Kidney glomerular epithelial cell (primary cell): ENCODE measurements at places on chromosomes 12 and 14.

GRCh38 chr12:53499266-53500141 is at the start of gene MAP3K12:
TSS of gene MAP3K12 (minus strand) at chr12:53499458. CDS start at chr12:53487391, 12,067 bp downstream.
- peak; percentile 12 for DNase-seq

- no peak for DNase-seq
These were observed 22.4 kb upstream of the KCNK13 start for GRCh38 chr14:90039253-90040010.

DNA sequence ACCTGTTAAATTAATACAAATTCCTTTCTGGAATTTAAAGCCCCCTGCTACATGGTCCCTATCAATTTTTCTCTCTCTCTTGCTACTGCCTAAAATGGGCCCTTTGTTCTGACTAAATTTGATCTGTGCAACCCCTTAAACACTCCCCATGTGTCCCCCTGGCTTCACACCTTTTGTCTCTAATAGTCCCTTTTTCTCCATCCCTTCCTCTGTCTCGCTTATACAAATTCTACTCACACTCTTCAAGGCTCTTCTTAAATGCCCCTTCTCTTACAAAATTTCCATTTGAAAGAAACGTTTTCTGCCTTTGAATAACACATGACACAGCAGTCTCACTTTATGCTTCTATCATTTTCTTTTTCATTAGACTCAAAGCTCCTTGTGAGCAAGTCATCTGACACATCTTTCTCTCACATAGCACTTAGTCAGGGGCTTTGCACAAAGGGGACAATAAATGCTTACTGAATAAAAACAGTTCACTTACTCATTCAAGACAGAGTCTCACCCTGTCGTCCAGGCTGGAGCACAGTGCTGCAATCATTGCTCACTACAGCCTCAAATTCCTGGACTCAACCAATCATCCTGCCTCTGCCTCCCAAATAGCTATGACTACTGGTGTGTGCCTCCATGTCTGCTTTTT is 41.5 kb upstream of the NR2C1 start:
- DNase-seq = no peak

GRCh38 chr14:20327005-20327869 is 5.8 kb downstream of the CCNB1IP1 start:
- DNase-seq = peak; percentile 60

DNA sequence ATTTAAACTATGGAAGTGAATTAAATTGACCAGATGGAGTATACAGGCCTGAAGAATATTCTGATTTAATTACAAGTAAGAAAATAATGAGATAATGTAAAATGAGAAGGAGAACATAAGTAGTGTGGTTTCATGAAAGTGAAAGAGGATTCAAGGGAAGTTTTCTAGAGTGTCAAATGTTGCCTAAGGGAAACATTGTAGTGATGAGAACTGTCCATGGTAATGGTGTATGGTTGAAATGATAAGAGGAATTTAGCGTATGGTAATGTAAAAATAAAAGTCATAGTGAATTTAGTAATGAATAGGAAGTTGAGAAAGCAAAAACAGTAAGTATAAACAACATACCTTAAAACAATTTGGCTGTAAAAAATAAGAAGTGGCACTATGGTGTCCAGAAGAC is 1954.6 kb upstream of the FLRT2 start:
- DNase-seq = no peak

- no peak for DNase-seq
These were observed 28.0 kb upstream of the DCN start for GRCh38 chr12:91210618-91211017.

DNA sequence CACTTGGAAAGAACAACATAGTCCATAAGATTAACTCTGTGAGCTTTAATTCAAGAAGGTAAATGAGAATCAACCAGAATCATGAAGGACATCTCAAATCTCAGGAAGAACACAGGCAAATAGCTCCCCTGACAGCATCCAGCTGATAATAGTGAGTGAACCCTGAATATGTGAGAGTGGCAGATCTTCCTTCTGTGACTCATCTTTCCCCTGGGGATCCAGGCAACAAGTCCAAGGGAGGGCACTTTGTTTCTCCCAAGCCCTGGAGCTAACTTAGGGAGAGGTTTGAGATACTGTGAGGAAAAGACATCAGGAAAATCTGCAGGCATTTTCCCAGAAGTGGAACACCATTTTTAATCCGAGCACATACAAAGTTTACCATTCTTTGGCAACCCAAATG is 763.9 kb upstream of the MGAT4C start:
- no peak for DNase-seq

GRCh38 chr14:52917735-52918134 is 33.1 kb downstream of the FERMT2 start:
- DNase-seq = peak; percentile 67

GRCh38 chr14:82755923-82756322 is 1222.3 kb upstream of the SEL1L start:
- no peak for DNase-seq

GRCh38 chr12:55624056-55624455 is 12.6 kb upstream of the OR10P1 start:
- peak; percentile 24 for DNase-seq

- DNase-seq = no peak
These were observed 81.4 kb upstream of the ARID2 start for GRCh38 chr12:45648070-45648469.

DNA sequence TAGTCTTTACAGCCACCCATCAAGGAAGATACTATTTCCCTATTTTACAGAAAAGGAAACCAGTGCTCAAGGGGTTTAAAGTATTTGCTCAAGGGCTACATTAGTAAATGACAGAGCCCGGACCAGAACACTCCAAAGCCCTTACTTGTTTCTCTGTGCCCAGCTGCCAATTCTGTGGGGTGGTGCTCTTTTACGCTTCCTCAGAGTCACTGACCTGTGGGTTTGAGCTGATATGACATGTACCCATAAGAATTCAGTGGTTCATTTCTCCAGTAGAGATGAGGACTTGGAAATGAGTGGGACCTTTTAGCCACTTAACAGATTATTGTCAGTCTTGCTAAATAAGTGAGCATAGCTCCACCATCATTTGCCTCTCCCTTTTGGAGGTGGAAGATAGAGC is 37.4 kb upstream of the NKX2-8 start:
- no peak for DNase-seq

DNA sequence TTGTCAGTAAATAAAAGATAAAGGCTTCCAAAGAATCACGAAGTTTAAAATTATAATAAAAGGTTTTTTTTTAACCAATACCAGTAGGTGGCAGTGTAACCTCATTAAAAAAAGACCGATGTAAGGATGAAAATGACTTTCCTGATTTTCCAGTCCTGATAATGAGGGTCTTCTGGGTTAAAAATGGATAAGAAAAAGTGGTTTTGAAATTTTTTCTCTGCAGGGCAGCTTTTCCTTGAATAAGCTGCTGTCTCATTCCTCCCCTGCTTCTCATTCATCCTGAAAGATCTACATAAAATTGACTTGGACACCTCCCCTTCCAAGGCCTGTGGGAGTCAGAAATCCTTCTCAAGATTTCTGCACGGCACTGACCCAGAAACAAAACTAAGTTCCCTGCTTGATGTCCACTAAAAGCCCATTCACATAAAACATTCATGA is 58.9 kb upstream of the FBXO33 start:
- DNase-seq = peak; percentile 55

DNA sequence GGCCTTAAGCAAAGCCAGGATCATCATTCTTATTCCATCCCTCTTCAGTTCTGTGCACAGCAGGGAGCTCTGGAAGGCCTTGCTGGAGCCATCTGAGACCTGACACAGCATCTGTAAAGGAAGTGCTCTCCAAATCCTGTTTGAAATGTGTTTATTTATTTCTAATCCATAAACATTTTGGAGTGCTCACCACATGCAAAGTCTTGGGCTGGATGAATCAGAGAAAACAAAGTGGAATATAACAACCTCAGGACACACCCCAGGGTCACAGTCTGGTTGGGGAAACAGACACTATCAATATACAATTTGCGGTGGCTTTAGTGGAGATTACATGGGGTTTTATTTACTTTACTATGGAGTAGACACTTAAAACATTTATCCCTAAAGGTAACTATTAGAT is 54.3 kb downstream of the BMP4 start:
- DNase-seq = no peak

GRCh38 chr12:84719997-84720396 is 192.6 kb downstream of the SLC6A15 start:
- DNase-seq = no peak

GRCh38 chr14:92426237-92426636 is 87.3 kb upstream of the RIN3 start:
- no peak for DNase-seq

- DNase-seq = no peak
These were observed 601 bp downstream of the ZNF839 start for GRCh38 chr14:102320033-102320660.

DNA sequence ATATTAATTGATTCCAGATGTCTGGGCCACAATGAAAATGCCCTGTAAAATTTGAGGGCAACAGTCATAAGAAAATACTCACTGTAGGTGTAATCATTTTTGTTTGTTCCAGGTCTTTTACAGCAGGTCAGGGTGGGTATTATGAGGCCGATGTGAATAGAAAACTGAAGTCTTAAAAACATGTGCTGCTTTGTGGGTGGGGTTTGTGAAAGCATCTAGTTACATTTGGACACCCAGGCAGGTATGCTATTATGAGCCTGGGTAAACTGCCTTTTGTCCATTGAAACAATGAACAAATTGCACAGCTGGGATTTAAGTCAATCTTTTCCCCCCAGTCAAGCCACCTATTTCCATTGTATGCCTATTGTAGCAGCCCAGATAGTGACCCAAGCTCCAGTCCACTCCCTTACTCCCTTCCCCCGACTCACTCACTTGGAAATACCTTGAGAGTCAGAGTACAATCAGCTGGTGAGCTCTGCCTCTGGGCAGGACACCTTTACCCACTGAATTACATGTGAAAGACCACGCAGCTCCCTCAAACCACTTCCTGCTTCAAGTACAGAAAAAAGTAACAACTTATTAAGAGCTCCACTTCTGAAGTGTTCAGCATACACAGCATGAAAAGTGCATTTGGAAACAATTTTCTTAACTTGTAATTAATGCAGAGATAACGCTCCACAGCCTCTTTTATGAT is 1.8 kb downstream of the IGF1 start:
- peak; percentile 25 for DNase-seq

DNA sequence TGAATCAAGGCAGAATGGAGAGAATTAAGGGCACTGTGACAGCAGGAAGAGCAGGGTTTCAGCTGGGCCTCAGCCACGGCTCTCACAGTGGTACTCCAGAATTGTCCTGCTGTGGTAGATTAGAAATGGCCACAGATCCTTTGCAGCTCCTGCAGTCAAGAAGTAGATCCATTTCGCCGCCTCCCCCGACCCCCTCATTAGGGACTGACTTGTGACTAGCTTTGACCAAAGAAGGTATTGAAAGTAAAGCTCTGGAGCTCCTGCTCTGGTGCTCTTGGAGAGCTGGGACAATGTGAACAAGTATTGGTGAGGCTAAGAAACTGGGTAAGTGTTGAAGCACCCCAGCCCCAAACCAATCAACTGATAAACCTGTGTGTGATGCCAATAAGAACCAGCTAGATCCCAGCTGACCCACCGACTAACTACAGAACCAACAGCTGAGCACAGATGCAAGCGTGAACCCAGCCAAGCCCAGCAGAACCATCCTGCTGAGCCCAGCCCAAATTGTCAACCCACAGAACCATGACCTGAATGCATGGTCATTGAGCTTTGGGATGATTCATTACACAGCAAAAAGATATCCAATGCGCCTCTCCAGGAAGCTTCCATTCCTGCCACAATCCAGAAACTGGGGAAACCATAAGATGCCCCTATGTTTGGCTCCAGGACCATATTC is 50.7 kb downstream of the JAG2 start:
- DNase-seq = no peak

GRCh38 chr12:52630008-52630500 is 11.7 kb upstream of the KRT73 start:
- no peak for DNase-seq

DNA sequence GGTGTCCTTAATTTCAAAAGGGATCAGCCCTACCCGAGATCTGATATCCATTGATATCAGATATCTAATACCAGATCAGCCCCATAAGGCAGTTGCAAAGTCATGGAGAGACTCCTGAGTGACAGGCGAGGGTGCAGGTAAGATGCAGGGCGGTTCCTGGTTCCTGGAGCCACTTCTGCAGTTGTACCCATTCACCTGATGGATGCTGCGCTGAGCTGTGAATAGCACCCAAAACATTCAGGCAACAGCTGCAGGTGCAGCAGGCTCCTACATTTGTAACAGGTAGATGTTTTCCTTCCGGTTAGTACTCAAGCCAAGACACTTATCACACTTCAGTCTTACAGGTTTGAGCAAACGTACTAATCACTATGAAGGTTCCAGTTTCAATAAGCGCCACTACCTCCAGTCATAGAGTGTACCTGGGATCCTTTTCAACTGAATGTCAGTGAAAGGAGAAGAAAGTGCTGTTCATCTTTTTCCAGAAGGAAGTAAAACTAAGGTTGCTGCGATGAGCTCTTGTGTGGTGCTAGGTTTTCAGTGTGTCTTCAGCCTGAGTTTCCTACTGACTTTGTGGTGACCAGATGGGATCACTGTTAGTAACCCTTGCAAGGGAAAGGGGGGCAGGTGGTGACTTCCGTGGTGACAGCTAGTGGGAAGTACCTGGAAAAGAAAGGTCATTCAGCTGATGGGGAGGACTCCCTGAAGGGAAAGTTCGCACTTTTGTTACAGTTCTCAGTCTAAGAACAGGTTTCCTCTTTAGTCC is 1.9 kb downstream of the ATP6V0A2 start:
- no peak for DNase-seq

DNA sequence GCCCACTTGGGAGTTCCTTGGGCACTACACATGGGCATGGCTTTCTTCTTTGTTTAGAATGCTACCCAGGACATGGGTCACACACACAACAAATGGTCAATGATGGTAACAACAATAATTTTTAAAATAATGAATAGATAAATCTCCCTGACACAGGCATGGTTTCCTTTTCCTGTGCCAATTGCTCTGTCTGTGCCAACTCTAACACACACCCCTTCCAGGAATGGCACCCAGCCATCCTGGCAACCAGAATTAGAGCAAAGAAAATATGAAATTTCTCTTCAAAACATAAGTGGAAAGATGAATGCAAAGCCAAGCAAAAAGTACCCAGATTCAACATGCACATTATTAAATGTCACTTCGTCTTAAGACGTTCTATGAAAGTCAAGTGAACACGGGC is 104.9 kb upstream of the SOX5 start:
- no peak for DNase-seq

DNA sequence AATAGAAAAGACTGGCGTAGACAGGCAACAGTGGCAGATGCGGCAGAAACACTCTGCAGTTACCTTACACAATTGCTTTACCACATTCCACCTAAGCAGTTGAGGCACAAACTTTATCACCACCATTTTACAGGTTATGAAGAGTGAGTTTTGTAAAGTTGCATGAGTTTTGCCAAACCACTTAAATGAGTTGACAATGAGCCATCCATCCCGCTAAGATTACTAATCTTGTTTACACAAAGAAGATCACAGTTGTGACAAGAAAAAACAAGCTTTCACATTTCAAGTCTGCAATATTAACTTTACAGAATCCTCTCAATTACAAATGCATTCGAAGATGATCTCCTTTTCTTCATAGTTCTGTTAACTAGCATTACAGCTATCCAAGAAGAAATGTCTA is 1.8 kb downstream of the TMCC3 start:
- no peak for DNase-seq
